ENCODE measurements at places on chromosomes 12 and 14.

GRCh38 chr12:64760808-64761573, 1.8 kb upstream of the GNS start:
- no peak for DNase-seq

- no peak for DNase-seq
Observed at GRCh38 chr12:32761716-32762115, 6.0 kb upstream of the YARS2 start.

DNA sequence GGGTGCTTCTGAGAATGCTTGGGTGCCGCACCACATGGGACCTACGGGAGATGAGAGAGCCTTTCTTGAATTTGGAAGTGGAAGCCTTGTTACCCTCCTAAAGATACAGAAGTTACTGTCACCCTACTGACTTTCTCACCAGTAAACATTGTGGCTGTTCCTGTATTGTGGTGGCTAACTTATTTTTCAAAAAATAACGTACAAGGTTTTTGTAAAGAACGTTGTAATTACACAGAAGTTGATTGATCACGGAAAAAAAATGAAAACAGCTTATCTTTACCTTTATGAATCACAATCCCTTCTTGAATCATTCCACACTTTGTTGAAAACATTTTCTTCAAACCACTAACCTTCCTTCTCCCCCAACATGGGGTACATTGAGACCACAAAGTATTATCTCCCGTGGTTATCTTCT, 22.0 kb upstream of the PPFIBP1 start:
- no peak for DNase-seq

GRCh38 chr14:85487215-85487614, 42.7 kb upstream of the FLRT2 start:
- DNase-seq: no peak

- no peak for DNase-seq
Observed at GRCh38 chr12:18897823-18898222, 159.9 kb downstream of the CAPZA3 start.

DNA sequence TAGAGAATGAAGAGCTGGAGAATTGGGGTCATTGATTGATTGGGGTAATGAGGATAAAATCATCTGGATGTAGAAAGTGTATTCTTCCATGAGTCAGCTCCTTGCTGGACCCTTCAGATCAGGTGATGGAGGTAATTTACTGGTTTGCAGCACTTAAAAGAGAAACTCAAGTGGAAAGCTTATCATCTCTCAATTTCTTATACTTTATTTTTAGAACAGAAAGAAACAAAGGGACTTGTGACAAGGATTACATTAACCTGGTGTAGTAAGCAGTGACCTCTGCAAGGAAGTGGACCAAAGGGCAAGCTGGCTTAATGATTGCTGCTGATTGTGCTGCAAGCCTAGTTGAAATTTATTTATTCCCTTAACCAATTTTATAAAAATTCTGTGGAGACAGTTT, 405.0 kb downstream of the TRHDE start:
- DNase-seq: no peak

DNA sequence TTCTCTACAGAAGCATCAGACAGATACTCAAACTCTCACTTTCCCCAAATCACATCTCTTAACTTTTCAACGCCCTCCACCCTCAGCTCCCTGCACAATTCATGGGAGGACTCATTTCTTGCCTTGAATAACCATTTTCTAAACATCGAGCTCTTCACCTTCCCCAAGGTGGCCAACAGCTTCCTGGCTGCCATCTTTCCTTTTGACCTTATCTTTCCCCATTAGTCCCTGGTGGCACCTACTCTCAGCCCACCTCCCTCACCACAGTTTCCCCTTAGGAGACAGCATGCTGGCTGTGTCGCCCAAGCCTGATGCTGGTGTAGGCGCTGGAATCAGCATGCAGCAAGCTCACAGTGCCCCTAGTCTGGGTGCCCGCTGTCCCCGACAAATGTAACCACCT, 8.4 kb upstream of the OAS1 start:
- DNase-seq: no peak

DNA sequence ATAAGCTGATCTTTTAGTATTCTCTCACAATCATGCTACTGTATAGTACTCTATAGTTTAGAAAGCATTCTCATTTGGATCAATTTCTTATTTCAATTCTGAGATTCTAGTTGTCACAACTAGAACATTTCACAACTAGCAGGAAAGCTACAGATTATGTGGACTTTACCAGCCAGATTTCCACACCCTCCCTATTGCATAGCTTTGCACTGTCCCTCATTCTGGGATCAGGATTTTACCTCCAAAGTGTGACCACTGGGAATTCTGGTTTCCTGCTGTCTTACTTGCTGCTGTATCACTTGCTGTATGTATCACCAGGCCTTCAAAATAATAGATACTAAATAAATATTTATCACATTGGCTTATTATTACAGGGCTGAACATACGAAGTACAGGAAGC, 10.2 kb upstream of the PELI2 start:
- DNase-seq: no peak

- DNase-seq: no peak
Observed at GRCh38 chr12:53427905-53428594, 4.4 kb downstream of the AMHR2 start.

GRCh38 chr14:54902521-54903420, at the start of gene GCH1:
Gene GCH1 (minus strand): TSS chr14:54902826. CDS start chr14:54902663, 163 bp downstream.
- DNase-seq: peak; percentile 74

- DNase-seq: no peak
Observed at GRCh38 chr14:43789458-43789857, 717.6 kb downstream of the FSCB start.

DNA sequence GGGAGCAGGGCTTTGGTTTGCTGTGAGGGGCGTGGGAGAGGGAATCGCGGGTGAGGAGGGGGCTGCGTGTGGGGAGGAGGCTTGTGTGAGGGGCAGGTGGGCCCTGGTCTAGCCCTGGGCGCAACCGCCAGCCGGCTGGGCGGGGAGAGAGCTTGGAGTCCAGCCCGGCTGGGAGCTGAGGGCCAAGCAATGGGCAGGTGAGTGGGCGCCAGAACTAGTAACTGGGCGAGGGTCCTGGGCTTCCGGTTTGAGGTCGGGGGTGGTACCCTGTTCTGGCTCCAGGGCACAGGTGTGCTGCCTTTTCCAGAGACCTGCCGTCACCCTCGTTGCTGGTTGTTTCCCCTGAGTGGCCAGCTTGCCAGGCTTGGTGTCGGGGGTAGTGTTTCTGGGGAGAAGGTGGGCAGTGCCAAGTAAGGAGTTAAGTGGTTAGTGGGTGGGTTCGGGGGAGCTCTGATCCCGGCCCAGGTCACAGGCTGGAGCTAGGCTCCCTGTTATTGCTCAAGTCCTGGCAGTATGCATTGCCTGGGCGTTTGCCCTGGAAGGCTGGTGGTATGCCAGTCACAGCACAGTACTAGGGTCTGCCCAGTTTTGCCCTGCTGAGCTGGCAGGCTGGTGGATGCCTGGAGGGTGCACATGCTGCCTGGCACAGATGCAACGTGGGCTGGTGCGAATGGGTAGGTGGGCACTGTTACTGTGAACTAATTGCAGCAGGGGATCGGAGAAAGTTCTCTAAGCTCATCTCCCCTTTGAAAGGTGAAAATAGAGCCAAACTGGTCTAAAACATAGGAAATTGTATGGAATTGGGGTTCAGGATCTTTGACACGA, 683 bp downstream of the CIPC start:
- peak; percentile 34 for DNase-seq

DNA sequence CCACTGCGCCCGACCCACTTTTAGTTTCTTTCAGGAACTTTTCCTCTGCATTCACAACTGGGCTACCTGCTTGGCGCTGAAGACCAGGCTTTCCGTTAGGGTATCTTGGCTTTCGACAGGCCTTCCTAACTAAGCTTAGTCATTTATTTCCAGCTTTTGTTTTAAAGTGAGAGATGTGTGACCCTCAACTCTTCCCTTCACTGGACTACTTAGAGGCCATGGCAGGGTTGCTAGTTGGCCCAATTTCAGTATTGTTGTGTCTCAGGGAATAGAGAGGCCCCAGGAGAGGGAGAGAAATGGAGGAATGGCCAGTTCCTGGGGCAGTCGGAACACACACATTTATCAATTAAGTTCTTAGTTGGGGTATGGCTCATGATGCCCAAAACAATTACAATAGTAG, 10.4 kb downstream of the MTA1 start:
- DNase-seq: no peak

DNA sequence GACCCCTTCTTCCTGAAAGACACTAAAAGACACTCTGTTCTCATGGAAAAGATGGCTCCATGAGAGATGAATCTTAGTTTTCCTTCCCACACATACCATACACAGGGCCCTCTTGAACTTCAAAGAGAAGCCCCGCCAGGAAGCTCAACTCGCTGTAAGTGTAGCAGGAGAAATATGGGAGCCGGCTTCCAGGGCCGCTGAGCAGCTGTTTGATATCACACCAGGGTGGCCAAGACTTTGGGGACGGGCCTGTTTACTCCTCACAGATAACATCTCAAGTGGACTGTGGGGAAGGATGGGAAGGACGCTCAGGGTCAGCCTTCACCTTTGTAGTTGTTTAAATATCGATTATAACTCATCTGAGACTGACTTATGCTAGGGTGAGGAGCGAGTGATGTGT, 235.5 kb upstream of the TBX3 start:
- DNase-seq: no peak

DNA sequence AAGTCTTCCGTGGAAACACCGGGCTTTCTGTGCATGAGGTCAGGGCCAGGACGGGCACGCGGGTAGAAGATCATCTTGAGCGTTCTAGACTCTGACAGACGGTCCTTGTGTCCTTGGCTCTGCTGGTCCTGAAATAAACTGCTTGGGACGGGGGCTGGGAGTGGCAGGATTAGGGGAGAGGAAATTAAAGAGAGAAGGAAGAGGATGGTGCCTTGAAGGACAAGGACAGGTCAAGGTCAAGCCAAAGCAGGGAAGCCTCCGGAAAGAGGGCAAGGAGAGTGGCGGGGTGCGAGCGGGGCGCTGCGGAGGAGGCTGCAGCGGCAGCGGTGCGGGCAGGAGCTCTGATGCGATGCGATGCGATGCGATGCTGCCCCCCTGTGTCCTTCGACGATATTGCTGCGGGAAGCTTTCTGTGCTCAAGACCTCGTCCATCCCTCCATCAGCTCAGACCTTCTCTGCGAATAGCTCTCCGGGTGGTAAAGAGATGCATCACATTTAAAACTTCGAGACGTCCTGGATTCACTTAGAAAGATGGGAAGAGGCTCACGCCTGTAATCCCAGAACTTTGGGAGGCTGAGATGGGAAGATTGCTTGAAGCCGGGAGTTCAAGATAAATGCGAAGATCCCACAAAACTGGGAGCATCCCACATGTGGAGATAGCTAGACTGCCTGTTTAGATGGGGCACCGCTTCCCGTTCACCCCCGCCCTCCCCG, 110.1 kb upstream of the TMEM132D start:
- peak; percentile 47 for DNase-seq

DNA sequence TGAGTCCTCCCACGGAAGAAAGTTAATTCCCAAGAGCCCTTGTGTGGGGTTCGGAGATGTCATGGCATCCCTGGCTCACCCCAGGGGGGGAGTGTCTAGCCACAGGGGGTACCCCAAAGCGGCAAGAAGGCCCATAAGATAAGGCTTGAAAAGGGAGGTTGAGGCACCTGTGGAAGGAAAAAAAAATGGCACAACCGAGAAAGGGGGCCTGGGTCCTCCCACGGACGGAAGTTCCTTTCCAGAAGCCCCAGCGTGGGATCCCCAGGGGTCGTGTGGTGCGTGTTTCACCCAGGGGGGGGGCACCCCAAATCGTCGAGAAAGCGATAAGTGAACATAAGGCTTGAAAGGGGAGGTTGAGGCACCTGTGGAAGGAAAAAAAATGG, 266.7 kb downstream of the ALG10 start:
- DNase-seq: no peak

GRCh38 chr14:79836577-79836976, 374.7 kb downstream of the DIO2 start:
- no peak for DNase-seq

DNA sequence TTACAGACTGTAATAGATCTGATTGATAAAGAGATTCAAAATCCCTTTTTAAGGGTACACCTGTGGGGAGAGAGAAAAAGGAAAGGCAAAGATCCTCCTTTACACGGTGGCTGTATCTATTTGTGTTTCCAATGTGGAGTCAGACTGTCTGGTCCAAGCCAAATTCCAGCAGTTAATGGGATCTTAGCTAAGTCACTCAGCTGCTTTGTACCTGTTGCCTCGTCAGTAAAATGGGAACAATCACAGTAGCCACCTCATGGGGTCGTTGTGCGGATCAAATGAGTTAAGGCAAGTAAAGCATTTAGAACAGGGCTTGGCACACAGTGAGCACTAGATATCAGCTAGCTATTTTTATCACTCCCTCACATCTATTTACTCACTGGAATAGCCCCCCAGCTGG, 46.9 kb downstream of the EFCAB11 start:
- DNase-seq: no peak

GRCh38 chr14:68143341-68143841, 323.8 kb downstream of the RAD51B start:
- DNase-seq: no peak

DNA sequence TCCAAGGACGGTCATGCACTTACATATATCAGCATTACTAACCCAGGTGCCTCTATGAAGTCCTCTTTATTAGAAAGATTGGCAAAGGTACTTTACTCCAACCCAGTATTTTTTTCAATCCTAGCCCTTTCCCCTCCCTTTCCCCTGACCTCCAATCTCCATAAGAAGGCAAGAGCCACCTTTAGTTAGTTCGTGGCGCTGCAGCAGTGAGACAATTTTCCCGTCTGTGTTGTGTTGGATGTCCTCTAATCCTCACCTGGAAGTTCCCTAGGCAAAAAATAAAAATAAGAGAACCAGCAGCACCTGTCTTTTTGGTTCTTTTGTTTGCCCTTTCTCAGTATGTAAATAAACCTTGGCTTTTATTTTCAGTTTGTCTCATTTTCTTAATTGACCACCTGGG, 439.6 kb upstream of the LRFN5 start:
- DNase-seq: no peak

DNA sequence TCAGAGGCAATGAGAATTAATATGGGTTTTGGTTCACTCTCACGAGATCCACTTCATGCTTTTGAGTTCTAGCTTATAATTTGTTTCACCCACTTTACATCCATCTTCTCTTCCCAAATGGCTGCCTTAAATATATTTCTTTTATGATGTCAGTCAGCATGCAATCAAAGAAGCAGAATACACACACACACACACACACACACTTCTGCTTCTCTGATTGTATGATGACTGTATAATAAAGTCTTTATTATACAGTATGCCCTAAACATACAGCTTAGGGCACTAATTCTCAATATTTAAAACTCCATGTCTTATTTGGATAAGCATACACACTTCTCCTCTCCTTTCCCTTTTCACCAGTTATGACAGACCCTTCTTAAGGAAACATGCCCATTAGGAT, 6.7 kb upstream of the ETV6 start:
- no peak for DNase-seq

GRCh38 chr12:62977418-62977817, 42.5 kb upstream of the PPM1H start:
- no peak for DNase-seq

All from activated CD4-positive, alpha-beta T cell treated with anti-CD3 and anti-CD28 coated beads, Interleukin-2, amount 10 ng/mL, durations not matched to agents 7 days and 5 days (primary cell).